Hypothalamus (tissue), 51 donors: ENCODE measurements at places on chromosomes 16 and 17.

GRCh38 chr16:87764600-87765472 is 950 bp downstream of the KLHDC4 start:
- no peak for DNase-seq

- no peak for DNase-seq
Measured at GRCh38 chr16:65665586-65665985, 543.7 kb upstream of the CDH11 start.

DNA sequence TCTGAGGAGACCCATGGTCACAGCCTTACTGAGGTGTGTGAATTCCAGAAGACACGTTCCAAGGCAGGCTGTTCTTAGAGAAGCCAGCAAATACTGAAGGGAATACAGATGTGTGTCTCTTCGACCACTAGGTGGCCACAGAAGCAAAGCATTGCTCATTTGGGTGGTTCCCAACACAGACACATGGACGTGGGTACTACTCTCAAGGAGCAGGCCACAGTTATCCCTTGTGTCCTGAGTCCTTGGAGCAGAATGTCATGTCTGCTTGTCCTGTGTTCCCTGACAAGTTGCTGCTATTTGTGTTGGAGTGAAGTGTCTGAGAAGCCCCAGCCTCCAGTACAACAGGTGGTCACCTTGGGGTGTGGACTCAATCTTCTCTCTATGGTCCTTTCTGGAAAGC is 30.3 kb downstream of the HMOX2 start:
- DNase-seq: peak; percentile 76

GRCh38 chr17:12537436-12537835 is 128.3 kb upstream of the MYOCD start:
- DNase-seq: no peak

GRCh38 chr17:47165137-47165536 is 24.0 kb downstream of the CDC27 start:
- no peak for DNase-seq

DNA sequence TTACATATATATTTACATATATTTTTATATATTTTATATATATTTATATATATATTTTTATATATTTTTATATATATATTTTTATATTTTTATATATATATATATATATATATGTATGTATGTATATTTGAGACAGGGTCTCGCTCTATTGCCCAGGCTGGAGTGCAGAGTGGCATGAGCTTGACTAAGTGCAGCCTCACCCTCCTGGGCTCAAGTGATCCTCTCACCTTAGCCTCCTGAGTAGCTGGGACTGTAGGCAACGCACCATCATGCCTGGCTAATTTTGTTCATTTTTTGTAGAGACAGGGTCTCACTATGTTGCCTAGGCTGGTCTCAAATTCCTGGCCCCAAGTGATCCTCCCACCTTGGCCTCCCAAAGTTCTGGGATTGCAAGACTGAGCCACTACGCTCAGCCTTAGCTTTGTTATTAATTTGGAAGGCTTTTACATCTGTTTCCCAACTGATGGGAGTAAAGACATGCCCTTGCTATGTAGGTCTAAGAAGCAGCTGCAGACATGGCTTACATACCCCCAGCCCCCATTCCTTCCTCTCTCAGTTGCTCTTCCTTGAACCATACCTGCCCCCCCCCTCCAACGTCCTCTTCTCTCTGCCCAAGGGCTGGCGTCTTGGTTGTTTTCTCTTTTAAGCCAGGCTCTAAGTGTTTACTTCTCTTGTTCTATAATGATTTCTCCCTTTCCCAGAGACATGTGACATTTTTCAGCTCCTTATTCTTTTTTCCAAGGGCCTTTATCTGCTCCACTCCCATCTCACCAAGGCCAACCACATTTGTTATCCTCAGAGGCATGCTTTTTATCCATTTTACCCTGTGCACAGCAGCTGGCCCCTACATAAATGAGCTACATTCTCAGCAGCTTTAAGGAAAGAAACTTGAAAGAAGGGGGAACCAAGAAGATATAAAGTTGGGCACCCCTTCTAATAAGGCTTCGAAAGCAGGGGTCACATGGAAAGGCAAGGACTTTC is 64.2 kb upstream of the ATF7IP2 start:
- DNase-seq: no peak

DNA sequence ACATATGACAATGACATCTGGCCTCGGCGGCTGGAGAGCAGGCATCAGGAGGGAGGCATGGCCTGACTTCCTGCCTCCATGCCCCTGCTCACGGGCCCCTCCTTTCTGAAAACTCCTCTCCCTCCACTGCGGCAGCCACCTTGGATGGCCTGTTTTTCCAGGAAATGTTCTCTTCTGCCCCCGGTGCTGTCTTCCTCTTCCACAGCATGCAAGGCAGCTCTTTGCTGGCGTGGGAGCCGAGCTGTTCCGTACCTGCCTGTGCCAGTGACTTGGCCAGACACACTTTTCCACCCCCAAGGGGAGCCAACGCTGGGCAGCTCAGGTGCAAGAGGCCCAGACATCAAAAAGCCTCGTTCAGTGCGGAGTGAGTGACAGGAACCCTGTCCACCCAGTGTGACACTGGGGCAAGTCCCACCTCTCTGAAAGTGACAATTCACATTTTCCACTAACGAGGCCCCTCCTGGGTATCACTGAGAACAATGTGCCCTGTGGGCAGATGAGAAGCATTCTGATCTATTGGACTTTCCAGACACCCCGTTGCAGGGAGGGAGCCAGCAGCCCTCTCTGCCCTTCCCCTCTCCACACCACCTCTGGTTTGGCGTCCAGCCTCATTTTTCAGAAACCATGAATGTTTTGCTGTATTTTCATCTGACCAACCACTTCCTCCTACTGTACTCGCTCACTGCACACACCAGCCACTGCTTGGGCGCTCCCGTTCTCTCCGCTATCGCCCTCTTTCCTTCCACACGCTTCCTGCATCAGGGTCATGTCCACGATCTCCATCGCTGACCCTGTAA is 31.2 kb downstream of the NSMCE1 start:
- DNase-seq: no peak

- no peak for DNase-seq
Measured at GRCh38 chr16:83045790-83046189, 419.0 kb downstream of the CDH13 start.

DNA sequence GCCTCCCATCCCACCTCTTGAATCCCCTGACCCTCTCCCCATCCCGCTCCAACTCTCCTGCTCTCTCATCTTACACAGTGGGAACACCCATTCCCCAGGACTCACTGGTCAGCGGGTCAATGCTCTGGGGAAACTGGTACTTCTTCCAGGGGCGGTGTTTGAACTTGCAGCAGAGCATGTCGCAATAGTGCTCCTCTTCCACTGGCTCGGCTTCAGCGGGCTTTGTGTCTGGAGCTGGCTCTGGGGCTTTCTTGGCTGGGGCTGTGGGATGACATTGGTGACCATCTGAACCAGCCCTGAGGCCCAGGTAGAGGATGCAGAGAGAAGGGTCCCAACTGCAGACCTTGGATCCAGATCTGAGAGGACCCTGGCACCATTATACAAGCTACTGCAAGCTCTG is 51.9 kb downstream of the CNGB1 start:
- DNase-seq: no peak

- DNase-seq: no peak
Measured at GRCh38 chr16:84851192-84852127, 31.7 kb downstream of the CRISPLD2 start.

DNA sequence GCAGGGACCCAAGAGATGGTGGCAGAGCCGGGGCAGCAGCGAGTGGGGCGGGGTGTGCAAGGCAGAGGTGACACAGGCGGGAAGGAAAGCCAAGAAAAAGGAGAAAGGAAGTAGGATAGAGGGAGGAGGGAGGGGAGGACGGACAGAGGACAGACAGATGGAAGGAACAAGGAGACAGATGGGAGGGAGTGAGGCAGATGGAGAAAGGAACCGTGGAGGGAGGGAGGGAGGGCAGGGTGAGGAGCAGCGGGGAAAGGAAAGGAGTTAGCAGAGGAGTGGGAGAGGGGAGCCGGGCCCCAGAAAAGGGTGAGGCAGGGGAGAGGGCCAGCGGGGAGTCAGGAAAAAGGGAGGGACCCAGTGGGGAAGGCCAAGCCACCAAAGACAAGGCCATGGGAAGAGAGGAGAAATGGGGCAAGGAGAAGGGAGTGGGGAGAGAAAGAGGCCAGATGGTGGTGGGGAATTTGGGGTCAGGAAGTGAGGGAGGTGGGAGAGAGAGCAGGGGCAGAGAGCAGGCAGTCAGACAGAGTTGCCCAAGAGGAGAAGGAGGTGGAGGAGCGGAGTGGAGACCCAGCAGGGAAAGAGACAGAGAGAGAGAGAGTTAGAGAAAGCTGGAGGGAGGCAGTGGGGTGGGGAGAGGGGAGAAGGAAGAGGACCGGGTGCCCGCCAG is 13.2 kb upstream of the ASGR1 start:
- DNase-seq: no peak

DNA sequence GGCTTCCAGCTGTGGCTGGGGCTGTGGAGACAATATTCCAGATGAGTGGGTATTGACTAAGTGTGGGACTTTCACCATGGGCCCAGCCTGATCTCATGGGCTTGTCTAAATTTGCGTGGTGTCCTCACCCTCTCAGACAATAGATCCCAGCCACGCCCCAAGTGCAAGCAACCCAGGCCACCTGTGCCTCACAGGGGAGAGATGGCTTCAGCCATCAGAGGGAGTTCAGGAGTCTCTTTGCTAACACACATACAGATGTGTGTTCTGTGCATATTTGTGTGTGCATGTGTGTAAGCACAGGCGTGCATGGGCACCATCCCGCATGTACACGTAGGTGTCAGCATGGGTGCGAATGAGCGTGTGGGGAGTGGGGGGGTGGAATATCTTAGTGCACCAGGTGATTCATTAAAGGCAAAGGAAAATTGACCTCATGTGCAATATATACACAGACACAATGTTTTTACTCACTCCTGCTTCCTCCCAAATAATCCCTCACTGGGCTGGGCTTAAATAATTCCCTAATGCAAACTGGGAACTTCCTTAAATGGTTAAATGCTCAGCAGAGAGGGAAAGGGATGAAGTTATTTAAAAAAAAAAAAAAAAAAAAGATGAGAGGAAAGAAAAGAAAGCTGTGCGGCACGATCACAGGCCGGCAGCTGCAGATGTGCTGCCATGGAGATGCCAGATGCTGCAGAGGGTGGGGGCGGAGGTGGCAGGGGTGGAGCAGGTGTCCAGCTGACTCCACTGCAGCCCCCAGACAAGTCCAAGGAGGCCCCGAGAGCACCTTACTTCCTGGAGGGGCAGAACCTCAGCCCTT is 24.0 kb upstream of the CDC42EP4 start:
- DNase-seq: no peak

- no peak for DNase-seq
Measured at GRCh38 chr16:25258861-25259179, 1.2 kb upstream of the ZKSCAN2 start.

- DNase-seq: no peak
Measured at GRCh38 chr17:51770027-51770759, 388.3 kb downstream of the CA10 start.
